ENCODE measurements at places on chromosomes 6 and 20.

- no peak for DNase-seq
These were observed 1158.7 kb upstream of the EYS start for GRCh38 chr6:66865771-66866170.

- DNase-seq, result no peak
These were observed 184.0 kb downstream of the GPX5 start for GRCh38 chr6:28709478-28710349.

DNA sequence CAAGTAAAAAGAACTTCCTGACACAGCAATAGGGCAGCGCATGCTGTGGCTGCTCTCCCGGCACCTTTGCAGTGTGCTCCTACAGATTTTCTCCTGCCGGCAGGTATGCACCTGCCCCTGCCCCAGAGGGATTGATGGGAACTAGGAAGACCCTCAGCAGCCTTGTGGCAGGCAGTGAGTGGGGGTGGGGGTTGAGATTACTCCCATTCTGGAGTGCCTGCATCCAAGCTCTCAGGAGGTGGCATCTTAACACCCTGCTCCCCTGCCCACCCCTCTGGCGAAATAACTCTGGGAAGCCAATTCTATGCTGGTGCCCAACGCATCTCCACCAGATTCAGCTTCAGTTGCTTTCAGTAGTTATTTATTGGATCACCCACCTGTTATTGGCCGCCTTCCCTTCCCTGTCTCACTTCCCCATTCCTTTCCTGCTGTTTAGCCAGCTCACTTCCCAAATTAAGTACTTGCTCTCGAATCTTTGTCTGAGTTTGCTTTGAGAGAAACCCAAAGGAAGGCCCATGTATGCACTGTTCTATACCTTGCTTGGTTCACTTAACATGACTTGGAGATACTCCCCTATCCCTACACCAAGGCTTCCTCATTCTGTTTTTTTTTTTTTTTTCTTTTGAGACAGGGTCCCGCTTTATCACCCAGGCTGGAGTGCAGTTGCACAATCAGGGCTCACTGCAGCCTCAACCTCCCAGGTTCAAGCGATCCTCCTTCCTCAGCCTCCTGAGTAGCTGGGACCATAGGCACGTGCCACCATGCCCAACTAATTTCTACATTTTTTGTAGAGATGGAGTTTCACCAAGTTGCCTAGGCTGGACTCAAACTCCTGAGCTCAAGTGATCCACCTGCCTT is 29.3 kb upstream of the SLC23A2 start:
- DNase-seq, result no peak

- no peak for DNase-seq
These were observed 963.3 kb upstream of the GJE1 start for GRCh38 chr6:141169419-141169818.

- DNase-seq, result no peak
These were observed 395.1 kb upstream of the KHDRBS2 start for GRCh38 chr6:62681108-62681507.

GRCh38 chr6:91412532-91412931 is 825.7 kb upstream of the MAP3K7 start:
- no peak for DNase-seq

DNA sequence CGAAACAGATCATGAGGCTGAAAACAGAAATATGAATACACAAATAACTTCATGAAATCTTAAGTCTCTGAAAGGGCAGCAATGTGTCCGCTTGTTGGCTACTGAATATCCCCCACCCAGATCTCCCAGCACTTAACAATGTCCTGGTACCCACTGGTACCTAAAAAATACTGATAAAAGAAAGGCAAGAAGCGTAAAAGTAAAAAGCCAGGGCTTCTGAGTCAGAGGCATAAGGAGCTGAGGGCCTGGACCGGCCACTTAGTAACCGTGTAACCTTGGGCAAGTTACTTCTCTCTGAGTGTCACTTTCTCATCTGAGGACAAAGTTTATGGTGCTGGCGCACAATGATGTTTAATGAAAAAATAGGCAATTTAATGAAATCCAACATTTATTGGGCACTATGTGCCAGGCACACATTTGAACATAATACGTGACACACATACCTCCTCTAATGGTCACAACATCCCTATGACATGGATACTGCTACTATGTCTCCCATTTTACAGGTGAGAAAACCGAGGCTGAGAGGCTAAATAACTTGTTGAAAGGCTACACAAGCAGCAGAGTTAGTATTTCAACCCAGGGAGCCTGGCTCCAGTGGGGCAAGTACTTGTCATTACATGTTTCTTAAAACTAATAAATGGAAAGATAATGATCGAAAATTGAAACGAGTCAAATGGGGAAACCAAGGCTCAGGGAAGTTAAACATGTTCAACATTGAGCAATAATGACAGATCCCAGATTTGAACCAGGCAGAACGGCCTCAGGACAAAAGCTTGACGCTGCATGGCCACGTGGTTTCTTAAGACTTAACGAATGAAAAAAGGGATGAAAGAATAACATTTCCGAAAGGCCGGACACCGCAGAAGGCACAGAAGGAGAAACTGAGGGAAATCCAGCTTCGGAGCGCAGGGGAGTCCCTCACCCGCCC is 828 bp downstream of the TP53RK start:
- no peak for DNase-seq

GRCh38 chr20:62602550-62602949 is 39.8 kb upstream of the SLCO4A1 start:
- peak; percentile 88 for DNase-seq

DNA sequence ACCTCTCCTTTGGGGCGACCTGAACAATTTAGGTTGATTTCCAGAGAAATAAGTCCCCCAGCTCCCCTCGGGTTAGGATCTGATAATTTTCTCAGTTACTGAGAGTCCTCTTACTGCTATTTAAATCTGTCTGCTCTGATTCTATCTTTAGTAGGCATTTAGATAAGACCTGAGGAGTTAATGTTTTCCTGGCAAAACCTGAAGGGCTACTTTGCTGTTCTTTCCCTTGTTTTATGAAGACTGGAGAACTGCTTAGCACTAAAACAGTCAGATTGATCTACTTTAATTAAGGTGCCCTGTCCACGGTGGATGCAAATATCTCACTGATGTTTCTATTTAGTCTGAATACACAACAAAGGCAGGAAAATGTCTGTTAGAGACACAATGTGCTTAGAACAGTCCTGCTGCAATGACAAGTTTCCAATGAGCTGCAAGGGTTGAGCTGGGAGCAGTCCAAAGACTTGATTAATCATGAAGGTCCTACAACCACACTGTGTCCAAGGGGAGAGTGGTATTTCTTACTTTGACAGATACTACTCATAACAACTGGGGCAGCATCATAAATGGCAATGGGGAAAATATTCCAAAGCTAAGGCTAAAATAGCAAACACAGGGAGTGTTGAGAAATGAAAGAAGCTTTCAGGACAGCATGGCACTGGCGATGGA is 15.7 kb downstream of the ADTRP start:
- DNase-seq, result no peak

DNA sequence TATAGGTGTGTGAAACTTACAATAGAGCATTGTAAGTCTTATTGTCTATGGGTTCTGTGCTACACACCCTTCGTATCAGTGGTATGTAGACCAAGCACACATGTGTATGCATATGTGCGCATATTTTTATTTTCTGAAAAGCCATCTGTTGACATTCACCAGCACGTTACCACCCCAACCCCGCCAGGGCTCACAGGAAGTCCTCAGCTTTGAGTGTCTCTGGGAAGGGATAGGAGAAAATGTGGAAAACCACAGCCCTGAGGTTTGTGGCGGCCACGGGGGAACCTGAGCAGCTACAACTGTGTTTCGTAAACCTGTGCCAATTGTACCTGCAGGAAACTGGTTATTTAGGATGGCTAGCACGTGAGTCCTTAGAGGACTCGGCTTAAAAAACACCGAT is 123.3 kb upstream of the PHACTR3 start:
- no peak for DNase-seq

GRCh38 chr6:168216117-168216516 is 103.5 kb downstream of the DACT2 start:
- no peak for DNase-seq

GRCh38 chr6:31386977-31387376 is 16.4 kb upstream of the MICA start:
- no peak for DNase-seq

GRCh38 chr6:145017516-145017915 is 717.8 kb downstream of the EPM2A start:
- DNase-seq, result no peak

GRCh38 chr20:57450931-57451330 is 59.7 kb downstream of the RBM38 start:
- no peak for DNase-seq

DNA sequence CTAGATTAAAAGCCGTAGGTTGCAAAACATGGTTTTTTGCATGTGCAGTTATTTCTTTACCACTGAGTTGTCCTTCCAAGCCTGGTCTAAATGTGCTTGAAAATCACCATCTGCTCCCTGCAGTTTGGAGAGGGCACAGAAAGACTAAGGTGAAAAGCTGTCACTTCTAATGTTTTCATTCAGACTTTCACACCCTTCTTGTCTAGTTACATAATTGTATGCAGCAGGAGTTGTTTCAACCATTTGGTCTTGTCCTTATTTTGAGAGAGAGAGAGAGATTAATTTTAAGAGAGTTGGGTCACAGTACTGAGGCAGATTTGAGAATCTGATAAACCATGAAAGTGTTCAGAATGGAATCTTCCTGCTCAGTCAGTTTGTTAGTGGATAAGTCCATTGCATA is 82.5 kb downstream of the ARID1B start:
- DNase-seq, result no peak

GRCh38 chr20:12984069-12984765 is 24.6 kb upstream of the SPTLC3 start:
- no peak for DNase-seq

DNA sequence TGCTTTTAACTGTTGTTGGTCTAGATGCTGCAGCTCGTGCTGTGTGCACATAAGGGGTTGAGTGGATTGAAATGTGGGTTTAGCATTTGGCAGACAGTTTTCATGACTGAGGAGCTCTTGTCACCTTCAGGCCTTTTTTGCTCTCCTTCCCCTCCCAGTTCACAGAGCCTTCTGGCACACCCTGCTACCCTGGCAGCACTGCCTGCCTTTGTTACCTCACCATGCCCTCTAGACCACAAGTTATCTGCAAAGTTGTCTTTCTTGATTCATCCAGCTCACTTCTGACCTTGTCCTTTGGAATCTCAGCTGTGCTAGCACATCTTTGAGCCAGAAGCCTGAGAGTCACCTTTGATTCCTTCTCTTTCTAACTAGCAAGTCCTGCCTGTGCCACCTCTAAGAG is 348.9 kb upstream of the ZFP64 start:
- DNase-seq, result no peak

GRCh38 chr6:67667637-67668422 is 967.3 kb upstream of the ADGRB3 start:
- no peak for DNase-seq

DNA sequence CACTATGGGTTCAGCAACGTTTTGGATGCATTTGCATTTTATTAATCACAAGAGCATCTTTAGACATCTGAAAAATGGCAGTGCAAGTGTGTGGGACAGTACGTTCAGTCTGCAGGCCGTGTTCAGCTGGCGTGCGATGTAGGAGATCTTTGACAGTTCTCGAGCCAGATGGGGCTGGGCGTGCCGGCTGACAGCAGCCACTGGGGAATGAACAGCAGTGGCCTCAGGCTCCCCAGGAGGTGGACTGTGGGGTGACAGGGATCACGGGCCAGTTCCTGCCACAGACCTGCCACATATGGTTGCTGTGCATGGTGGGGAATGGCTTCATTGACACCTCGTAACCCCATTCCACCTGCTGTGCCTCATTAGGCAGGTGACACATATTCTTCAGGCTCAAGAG is 16.4 kb upstream of the MLN start:
- DNase-seq, result no peak
